ENCODE measurements at places on chromosomes 11 and 22. TPM values are rescaled to one million over a fixed set of nuclear protein-coding genes. Genes with fewer than 3 reads are reported as not detected.

DNA sequence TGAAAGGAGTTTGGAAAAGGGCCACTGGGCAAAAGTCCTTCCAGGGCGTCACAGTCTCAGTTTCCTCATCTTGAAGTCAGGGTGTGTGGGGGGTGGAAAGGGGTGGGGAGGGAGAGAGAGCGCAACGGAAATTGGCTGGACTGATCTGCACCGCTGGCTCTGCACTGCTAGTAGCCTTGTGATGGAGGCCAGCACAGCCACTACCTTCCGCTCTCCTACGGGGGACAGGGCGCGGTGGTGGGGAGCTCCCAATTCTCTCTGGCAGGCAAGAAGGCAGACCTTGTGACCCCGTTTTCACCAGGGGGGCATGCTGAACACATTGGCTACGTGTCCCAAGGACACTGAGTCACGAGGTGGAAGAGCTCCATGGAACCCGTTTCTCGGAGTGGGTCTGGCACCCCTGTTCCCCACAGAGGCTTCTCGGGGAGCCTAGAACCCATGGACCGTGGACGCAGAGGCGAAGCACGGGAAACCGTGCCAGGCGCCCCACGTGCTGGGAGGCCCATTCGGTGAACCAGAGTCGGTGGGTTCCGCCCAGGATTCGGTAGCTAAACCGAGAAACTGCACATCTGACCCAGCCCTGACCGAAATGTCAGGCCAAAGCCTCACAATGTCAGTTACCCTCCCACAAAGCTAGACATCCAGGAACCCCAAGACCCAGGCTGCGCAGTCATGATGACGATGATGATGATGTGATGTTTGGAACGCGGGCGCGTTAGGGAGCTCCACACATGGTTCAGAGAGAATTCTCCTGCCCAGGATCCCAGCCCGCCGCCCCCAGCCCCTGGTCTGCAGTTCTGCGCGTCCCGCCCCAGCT lies 28.3 kb upstream of the WNT11 start:
- DNase-seq, result peak; percentile 45

DNA sequence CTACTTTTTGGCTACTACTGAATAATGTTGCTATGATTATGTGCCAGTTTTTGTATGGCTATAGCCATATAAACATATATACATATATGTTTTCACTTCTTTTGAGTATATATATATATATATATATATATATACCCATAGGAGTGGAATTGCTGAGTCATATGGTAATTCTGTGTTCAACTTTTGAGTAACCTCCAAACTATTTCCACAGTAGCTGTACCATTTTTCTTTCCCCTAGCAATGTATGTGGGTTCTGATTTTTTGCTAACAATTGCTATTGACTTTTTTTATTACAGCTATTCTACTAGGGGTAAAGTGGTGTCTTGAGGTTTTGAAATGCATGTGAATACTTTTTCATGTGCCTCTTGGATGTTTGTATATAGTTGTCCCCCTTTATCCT lies 30.4 kb downstream of the CBL start:
- DNase-seq, result no peak

DNA sequence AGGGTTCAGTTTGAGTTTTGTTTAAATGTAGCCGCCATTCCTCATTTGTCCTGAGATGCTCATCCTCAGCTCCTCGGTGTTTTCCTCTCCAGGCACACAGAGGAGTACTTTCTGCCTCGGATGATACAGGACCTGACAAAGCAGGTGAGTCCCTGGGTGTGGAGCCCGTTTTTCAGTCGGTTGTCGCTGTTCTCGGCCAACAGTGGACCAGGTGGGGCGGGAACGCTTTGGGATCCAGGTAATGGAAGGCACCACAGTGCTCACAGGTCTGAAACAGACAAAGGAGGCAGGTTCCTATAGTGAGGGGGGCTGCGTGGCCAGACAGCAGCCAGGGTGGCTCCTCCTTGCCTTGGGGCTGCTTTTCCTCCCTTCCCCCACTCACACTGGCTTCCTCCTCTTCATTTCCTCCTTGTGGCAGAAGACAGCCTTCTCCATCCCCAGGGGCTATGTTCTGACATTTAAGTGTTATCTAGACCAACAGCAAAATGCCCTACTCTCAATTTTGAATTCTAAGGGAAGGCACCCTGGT lies 19.4 kb downstream of the NADSYN1 start:
- DNase-seq, result no peak

DNA sequence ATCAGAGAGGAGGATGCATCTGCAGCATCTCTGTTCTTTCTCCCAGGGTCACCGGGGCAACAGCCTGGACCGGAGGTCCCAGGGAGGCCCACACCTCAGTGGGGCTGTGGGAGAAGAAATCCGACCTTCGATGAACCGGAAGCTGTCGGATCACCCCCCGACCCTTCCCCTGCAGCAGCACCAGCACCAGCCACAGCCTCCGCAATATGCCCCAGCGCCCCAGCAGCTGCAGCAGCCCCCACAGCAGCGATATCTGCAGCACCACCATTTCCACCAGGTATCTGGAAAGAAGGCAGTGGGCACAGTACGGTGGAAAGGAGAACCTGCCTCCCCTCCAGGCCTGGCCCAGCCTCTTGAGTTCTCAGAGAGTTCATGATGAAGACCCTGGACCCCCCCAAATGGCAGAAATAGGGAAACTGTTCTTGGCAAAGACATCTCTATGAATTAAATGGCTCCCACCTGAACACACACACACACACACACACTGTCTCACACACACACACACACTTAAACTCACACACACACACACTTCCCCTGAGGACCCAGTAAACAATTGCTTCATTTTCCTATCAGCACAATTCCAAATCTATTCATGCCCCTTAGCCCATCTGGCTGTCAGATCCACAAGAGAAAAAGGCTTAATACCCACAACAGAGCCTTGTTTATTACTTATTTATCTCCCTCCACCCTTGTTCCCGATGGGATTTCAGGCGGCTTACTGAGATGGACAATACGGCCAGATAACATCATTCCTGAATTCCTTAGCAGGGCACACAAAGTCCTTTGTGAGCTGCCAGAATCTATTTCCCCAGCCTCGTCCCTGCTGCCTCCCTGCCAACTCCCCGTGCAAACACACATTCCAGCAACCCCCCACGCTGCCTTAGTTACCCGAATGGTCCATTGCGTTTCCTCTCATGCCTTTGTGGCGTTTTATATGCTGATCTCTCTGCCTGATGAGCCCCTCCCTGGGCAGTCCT lies 8.1 kb downstream of the TMA7B start:
- DNase-seq, result no peak

DNA sequence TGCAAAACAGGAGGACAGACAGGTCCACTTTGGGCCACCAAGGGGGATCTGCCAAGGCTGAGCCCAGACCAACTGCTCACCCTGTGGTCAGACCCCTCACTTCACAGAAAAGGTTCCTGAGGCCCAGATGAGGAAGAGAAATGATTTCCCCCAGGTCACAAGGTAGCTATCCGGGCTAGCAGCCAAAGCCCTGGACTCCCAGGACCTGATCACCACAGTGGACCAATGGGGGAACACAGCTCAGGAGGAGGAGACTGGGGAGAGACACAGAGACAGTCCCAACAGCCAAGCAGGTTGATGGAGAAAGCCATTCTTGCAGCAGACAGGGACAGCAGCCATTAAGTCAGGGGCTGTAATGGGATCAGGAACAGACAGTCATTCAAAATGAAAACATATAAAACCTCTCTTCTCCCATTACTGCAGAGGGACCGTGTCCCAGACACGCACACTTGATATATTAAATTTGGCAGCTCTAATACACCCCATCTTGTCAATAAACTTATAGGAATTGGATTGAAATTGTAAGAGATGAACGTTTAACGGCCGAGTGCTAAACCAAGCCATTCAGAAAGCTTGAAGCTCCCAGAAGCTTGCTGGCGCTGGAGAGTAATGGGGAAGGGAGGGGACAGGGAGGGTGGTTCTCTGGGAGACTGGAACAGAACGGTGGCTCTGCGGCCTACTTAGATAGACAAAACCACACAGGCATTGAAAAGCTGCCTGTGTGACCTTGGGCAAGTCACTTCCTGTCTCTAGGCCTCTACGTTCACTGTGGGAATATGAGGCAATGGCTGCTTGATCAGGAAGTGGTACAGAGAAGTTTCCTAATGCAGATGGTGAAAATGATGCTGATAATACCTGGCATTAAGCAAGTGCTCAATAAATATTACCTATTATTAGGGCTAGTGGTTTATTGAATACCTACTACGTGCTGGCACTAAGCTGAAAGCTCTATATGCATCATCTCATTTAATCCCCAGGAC lies 16.0 kb downstream of the ZMAT5 start:
- peak; percentile 61 for DNase-seq

- DNase-seq, result no peak
Measured at GRCh38 chr11:112881461-112881860, 79.8 kb upstream of the NCAM1 start.

- no peak for DNase-seq
Measured at GRCh38 chr22:42335839-42336378, 65.5 kb upstream of the TCF20 start.

- DNase-seq, result no peak
Measured at GRCh38 chr11:24389575-24389974, 107.3 kb upstream of the LUZP2 start.

DNA sequence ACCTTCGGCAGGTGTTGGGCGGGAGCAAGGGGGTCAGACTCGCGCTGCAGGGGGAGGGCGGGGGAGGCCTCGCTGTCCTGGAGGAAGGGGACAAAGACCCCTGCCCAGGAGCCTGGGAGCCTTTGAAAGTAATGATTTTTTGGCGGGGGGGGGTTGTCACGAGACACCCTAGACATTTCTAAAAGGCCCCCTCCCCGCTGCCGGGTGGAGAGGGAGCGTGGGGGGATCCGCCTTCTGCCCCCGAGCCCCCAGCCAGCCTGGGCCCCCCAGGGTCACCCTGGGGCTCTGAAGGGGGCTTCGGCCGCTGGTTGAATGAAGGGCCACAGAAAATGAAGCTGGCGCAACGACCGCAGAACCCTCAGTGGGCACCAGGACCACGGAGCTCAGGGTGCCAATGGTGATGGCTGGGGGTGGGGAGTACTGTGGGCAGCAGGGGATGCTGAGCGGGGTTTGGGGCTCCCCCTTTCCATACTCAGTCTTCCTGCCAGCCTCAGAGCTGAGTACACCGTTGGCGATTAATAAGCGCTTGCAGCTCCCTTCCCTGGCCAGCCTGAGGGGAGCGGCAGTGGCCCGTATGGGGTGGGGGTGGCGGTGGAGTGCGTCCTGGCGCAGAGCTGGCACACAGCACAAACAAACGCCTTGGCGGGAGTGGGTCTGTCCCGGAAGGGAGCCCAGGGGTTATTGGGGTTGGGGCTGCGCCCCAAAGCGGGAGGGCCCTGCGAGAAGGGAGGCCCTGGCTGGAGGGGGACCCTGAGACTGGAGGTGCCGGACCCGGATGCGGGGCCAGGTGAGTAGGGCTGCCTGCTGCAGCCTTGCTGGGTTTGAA lies 1.2 kb upstream of the DUSP8 start:
- no peak for DNase-seq

The LRRC32 gene
- 0.32 TPM for total RNA-seq

The LMO2 gene
- total RNA-seq, result not detected

DNA sequence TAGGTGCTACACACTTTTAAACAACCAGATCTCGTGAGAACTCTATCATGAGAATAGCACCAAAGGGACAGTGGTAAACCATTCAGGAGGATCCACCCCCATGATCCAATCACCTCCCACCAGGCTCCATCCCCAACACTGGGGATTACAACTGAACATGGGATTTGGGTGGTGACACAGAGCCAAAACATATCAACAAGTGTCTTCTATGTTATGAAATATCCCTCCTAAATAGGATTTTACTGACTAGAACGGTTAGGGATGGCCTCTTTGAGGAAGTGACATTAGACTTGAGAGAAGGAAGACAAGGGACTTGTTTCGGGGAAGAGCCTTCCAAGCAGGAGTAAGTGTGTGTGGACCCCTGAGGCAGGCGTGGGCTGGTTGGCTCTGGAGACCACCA lies 11.9 kb upstream of the MRPL11 start:
- no peak for DNase-seq

The ROBO4 gene
- total RNA-seq, result 0.05 TPM

DNA sequence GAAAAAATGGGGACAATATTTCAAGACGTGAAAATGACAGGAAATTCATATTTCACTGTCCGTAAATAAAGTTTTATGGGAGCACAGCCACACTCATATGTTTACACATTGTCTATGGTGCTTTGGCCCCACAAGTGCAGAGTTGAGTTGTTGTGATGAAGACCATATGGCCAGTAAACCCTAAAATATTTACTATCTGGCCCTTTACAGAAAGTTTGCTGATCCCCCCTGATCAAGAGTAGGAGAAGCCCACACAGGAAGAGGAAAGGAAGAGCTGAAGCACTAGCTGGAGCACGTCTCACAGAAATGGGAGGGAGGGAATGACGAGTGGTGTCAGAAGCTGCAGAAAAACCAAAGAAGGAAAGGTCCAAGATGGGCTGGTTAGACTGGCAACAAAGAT lies 78.8 kb downstream of the TNRC6B start:
- DNase-seq, result no peak

- no peak for DNase-seq
Measured at GRCh38 chr11:90532125-90532524, 309.3 kb upstream of the CHORDC1 start.

GRCh38 chr11:96001037-96001436 lies 77.1 kb upstream of the MTMR2 start:
- no peak for DNase-seq

Measured in activated CD8-positive, alpha-beta T cell treated with anti-CD3 and anti-CD28 coated beads, Interleukin-2, amount 10 ng/mL, durations not matched to agents 7 days and 5 days (primary cell).